ENCODE measurements at places on chromosomes 1 and 21.

DNA sequence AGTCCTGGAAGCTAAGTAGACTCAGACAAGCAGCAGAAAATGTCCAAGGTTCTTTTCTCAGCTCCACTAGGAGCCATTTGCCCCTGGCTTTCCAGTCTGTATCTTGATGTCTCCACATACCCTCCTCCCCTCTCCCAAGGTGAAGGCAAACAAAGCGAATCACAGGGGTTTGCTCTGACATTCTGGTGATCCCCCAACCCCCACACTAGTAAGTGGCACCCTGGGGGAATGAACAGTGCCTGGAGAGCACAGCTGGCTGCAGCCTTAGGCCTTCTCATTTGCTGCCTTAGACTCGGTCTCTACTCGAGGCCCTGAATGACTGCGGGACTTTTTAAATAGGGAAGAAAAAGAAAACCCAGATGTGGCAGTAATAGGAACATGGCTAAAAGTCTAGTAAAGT is 15.3 kb downstream of the ERI3 start:
- no peak for DNase-seq

GRCh38 chr1:52636721-52637695 is 4.0 kb downstream of the SHISAL2A start:
- peak; percentile 83 for DNase-seq

DNA sequence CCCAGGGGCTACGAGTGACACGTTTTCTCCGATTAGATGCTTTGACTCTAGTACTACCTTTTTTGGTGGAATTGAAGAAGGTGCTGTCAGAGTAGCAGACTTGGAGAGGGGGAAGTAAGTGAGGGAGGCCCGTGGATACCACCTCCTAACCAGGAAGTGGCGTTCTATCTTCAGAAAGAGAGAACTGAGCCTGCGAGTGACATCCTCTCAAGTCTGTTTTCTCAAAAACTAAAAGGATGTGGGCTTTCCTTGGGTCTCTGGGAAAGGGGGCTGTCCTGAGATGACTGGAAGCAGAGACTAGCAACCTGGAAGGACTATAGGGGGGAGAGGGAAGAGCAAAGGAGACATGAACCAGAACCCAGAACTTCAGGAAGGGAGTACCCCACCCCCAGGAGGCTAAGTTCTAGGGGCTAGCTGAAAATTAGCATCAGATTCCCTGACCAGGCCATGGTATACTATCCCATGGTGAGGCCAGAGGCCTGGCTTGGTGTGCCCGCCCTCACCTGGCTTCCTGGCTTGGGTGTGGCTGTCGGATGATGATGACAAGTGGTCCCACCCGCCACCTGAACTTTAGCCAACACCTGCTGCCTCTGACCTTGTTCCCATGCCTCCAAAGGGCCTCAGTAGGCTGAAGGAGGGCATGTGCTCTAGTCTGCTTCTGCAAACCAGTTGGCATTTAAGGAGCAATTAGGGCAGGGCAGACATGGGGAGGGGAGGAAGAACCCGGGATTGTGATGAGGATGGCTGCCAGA is 49.1 kb downstream of the ATP2B4 start:
- peak; percentile 46 for DNase-seq

- no peak for DNase-seq
These were observed 124.8 kb upstream of the GRIK3 start for GRCh38 chr1:37159102-37159501.

- no peak for DNase-seq
These were observed 406.9 kb upstream of the USP24 start for GRCh38 chr1:55622074-55622473.

GRCh38 chr21:26554365-26554764 is 18.7 kb downstream of the CYYR1 start:
- no peak for DNase-seq

DNA sequence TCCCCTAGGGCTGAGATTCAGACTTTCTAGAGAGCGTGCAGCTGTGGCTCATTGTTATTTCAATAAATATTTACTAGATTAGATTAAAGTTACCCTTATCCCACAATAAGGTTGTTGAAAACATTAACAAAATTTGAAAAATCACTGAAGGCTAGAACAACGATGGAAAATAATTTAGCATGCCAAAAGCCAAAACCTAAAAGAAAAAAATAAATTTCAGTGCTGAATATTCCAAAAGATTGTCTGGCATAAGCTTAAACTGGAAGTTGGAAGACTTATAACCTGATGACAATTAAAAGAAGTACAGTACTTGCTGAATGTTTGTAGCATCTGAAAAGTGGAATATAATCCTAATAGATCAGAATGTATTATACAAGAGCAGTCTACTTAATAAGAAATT is 221.3 kb downstream of the USH2A start:
- DNase-seq: no peak

DNA sequence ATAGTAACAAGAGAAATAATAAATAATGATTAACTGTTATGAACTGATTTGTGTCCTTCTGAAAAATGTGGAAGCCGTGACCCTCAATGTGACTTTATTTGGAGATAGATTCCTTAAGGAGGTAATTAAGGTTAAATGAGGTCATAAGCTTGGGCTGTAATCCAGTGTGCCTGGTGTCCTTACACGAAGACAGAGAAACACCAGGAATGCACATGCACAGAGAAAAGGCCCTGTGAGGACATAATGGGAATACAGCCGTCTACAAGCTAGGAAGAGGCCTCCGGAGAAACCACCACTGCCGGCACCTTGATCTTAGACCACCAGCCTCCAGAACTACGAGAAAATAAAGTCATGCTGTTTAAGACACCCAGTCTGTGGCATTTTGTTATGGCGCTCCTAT is 215.9 kb downstream of the NEGR1 start:
- no peak for DNase-seq

DNA sequence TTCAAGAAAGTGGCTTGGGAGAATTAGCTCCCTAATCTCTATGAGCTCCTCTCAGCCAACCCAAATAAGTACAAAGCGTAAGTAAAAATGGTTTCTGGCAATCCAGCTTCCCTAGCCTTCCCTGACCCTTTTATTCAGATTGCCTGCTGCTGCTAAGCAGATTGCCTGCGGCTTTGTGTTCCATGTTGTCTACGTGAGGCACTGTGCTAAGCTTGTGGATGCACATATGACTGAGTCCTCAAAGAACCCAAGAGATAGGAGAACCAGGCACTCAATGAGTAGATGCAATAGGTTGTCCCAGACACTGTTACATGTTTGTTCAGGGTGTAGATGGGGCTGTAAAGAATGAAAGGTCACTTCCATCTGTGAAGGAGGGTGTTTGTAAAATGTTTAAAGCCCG is 6.3 kb upstream of the OSBPL9 start:
- no peak for DNase-seq

- DNase-seq: peak; percentile 41
These were observed 30.5 kb upstream of the LRIG2 start for GRCh38 chr1:113042285-113043143.

DNA sequence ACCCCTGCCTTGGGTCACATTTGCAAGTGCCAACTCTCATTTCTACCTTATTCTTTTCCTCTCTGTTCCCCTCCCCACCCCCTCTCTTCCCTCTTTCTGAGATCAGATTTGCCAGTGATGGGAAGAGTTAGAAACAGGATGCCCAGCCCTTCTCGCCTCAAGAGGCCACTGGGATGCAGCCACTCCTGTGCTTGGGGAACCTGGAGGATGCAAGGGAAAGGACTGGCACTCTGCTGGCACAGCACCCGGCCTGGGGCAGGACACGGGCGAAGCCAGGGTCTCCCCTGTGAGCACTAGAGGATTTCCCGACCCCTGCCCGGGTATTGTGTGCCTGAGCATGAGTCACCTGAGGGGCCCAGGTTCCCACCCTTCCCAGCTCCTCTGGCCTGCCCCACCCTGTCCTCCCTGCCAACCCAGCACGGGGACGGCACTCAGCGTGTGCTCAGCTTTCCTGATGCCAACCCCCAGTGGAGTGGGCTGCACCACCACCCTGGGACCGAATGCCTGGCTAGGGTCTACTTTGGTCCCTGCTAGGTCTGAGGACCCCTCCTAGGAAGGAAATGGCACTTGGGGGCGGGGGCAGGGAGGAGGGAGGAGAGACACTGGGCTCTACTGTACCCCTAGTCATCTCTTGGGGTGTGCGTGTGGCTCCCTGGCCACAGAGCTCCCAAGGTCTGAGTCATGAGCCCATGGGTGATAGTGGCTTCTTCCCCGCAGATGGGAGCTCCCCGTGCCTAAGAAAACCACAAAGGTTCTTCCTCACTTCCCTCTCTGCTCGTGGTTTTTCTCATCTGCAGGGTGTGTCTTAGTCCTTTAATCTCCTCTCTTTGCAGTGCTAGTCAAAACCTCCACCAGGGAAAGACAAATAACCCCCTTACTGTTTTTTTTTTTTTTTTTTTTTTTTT is 12.4 kb downstream of the LMNA start:
- peak; percentile 88 for DNase-seq

- DNase-seq: no peak
These were observed 50.4 kb downstream of the MDM4 start for GRCh38 chr1:204566583-204566955.

- no peak for DNase-seq
These were observed 50.7 kb downstream of the MTR start for GRCh38 chr1:236845830-236846229.

GRCh38 chr1:169146576-169147214 is 40.2 kb downstream of the ATP1B1 start:
- DNase-seq: no peak

DNA sequence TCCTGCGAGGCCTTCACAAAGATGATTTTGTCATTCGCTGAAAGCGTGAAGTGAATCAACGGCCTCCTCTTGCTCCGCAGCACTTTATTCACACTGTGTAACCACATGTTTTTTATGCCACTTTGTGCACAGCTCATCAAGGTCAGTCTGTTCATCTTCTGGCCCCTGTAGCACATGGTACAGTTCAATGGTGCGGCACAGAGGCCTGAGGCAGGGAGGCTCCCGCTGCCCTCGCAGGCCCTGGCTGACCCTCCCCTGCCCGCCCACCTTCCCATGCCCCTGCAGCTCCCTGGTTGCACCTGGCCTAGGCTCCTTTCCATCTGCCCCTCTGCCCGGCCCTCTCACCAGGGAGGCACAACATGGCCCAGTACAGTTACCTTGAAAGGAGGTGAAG is 87.5 kb downstream of the CD247 start:
- DNase-seq: no peak

DNA sequence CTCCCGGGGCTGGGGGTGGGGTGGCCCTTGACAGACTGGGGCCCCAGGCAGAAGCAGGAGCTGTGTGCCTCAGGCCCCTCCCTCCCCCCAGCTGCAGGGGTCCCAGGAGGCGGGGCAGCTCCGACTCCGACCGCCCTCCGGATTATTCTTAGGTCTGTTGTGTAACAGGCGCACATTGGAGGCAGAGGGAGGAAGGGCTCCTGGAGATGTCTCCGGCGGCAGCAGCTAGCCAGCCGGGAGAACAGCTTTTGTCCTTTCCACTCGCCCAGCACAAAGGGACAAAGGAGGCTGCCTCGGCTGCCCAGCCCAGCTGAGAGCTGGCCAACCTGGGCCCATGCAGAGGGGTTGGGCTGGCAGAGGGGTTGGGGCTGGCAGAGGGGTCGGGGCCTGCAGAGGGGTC is 29.7 kb upstream of the PLCH2 start:
- no peak for DNase-seq

GRCh38 chr1:202576816-202577215 is 133.4 kb downstream of the SYT2 start:
- DNase-seq: no peak

- DNase-seq: no peak
These were observed 388.7 kb downstream of the USH2A start for GRCh38 chr1:216034506-216034905.

DNA sequence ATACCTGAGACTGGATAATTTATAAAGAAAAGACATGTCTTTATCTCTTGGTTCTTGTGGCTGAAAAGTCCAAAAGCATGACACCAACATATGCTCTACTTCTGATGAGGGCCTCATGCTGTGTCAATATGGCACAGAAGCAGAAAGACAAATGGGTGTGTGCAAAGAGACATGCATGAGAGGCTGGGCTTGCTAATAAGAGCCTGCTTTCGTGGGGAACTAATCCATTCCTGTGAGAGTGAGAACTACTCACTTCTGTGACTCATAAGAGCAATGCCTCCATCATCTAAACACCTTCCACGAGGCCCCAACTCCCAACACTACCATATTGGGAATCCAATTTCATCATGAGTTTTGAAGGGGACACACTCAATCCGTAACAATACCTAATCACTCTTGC is 340.0 kb upstream of the DUSP10 start:
- no peak for DNase-seq

DNA sequence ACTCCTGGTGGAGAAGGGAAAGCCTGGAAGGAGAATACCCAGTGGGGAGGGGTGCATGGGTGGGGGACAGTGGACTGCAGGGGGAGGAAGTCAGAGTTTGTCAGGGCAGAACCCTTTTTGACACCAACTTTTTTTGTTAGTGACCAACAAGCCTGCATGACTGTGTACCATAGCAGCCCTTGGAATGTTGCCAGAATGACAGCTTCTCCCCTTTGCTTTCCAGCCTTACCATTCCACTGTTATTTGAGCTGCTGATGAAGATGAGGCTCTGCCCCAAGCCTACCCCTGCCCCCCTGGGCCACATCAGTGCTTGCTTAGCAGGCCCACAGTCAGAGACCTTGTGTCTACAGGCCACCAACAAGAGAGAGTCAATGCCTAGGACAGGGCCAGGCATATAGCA is 341.2 kb downstream of the HHAT start:
- DNase-seq: no peak

DNA sequence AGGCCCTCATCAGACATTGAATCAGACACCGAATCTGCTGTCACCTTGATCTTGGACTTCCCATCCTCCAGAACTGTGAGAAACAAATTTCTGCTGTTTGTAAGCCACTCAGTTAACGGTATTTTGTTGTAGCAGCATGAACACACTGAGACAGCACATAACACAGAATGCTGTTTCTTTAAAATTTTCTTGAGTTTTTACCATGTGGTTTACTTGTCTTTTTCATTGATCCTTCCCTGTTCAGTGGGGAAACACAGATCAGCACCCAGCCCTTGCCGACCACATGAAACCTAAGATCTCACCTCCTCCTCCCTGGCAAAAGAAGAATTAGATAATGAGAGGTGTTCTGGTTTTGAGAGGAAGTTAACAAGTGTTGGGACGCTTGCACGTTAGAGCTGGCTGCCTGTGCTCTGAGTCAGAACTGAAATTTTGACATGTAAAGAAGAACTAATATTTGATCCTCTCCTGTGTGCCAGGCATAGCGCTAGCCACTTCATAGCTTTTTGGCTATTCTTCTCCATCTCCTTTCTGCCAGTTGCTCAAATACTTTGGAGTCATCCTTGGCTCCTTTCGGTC is 179.6 kb downstream of the DHRS3 start:
- DNase-seq: peak; percentile 71

- DNase-seq: no peak
These were observed 152.2 kb downstream of the SIPA1L2 start for GRCh38 chr1:232477728-232478127.

- DNase-seq: no peak
These were observed 72.5 kb upstream of the MORC3 start for GRCh38 chr21:36247316-36248010.

DNA sequence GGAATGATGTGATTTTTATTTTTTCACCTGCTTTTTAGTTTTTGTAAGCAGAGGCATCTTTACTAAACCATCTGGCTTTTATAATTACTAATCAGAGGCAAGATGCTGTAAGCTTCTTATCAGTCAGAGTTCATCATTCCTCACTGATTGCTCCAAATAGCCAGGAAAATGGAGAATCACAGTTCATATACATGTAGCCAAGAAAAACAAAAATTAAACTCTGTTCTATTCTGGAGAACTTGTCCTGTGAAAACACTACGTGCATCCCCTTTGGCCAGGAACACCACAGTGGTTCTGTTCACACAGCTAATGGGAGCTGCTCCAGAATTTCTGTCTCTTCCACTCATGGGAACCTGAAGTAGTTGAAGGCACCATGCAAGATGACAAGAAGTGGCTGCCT is 725.5 kb upstream of the CHRM3 start:
- DNase-seq: no peak
